ENCODE measurements at places on chromosomes 7 and 10. TPM values are rescaled to one million over a fixed set of nuclear protein-coding genes. Genes with fewer than 3 reads are reported as not detected.

The CACNB2 gene
- not detected for total RNA-seq

The GPR146 gene
- total RNA-seq: 26.5 TPM

The SEMA3A gene
- 1.3 TPM for total RNA-seq

The CHST15 gene
- 0.81 TPM for total RNA-seq

The CFAP46 gene
- total RNA-seq: not detected

The NPM3 gene
- 22.5 TPM for total RNA-seq

DNA sequence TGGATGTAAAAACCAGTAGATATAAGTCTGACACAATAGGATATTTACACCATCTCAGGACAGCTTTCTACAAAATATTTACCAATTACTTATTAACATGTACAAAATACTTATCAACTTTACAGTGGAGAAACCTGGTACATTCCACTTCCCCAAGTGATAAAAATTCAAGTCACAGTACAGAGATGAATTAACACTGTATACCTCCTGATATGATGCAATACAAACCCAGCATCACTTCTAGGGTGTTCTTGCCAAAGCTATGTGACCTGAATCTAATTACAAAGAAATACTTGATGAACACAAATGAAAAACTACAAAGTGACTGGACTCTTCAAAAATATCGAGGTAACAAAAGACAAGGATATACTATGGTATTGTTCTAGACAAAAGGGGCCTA, 156.4 kb upstream of the FGFR2 start:
- DNase-seq: no peak

DNA sequence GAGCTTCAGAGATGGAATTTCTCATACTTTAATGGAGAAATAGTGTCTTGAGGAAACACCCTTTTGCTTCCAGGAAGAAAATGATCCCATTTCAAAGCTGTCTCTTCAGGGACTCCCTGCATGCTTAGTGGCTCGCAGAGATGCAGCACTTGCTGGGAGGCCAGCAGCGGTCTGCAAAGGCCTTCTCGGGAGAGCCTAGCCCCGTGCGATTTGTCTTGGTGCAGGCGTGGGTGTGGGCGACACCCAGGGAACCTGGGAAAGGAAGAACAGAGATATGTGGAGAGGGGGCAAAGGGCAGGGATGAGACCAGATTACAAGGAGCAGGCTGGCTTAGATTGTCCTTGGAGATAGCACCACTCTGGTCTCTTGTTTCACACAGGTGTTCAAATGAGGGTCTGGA, 352.3 kb upstream of the PODXL start:
- no peak for DNase-seq

GRCh38 chr7:3760651-3761050, 459.6 kb downstream of the SDK1 start:
- DNase-seq: no peak

- DNase-seq: no peak
Observed at GRCh38 chr10:112752288-112752687, 197.8 kb upstream of the TCF7L2 start.

Measured in naive thymus-derived CD4-positive, alpha-beta T cell (primary cell).